ENCODE measurements at places on chromosomes 5 and 9.

GRCh38 chr9:97511655-97512427 lies 10.4 kb downstream of the TMOD1 start:
- H3K4me3 ChIP-seq, result no peak overlapping the region
- no peak overlapping the region for H3K27ac ChIP-seq
- no peaks in the 10 kb centered on the region for H3K36me3 ChIP-seq
- H3K4me1 ChIP-seq, result no peaks in the 10 kb centered on the region
- no peak for DNase-seq

DNA sequence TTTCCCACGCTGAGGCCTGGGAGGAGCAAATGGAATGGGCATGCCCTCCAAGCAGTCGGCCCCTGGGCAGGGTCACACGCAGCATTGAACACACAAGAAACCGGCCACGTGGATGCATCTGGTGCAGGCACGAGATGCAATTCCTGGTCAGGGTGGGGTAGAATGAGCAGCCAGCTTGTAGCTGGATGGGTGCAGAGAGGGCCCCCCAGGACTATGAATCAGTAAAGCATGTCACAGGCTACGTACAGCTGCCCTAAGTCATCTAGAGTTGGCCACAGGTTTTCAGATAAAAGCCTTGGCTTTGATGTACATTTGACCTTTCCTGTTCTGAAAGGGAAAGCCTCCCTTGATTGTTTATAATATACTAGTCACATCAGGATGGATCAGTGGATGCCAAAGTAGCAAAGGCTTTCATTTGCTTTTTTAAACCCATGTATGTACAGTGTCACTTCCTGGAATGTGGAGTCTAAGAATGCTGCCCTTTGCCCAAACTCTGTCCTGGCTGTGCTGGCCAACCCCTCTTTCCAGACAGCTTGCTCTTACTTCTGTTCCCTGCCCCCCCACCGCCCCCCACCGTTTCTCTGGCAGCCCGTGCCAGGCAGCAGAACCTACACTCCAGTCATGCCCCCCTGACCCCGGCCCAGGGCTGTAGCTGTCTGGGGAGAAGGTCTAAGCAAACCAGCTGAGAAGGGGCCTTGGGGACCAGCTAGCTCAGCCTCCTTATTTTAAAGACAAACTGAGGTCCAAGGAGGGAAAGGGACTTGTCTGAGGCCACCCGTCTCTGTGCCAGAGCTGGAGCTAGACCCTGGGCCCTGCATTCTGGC lies 169.2 kb downstream of the HSPA4 start:
- H3K4me1 ChIP-seq, result no peaks in the 10 kb centered on the region
- no peak for DNase-seq
- H3K4me3 ChIP-seq, result no peak overlapping the region
- H3K36me3 ChIP-seq, result no peaks in the 10 kb centered on the region

DNA sequence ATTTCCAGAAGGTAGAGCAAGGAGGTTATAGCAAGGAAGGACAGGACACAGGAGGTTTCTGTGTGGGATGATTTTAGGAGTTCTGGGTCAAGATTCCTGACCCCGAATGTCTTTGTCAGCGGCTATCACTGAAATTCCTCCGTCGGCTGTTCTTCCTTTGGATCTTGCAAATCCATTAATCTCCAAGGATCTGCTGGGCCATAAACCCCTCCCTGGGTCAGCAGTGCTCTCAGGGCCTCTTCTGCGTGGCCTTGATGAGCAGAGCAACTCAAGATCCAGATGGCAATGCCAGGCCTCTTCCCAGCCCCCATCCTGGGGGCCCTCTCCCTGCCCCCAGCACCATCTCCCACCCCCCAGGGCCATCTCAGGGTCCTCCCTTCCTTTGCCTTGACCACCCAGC lies 16.3 kb upstream of the COL27A1 start:
- no peak for DNase-seq
- peaks cover 13% of the 10 kb centered on the region for H3K4me1 ChIP-seq
- H3K27me3 ChIP-seq, result peaks cover 61% of the 10 kb centered on the region
- H3K36me3 ChIP-seq, result no peaks in the 10 kb centered on the region
- no peak overlapping the region for H3K4me3 ChIP-seq

DNA sequence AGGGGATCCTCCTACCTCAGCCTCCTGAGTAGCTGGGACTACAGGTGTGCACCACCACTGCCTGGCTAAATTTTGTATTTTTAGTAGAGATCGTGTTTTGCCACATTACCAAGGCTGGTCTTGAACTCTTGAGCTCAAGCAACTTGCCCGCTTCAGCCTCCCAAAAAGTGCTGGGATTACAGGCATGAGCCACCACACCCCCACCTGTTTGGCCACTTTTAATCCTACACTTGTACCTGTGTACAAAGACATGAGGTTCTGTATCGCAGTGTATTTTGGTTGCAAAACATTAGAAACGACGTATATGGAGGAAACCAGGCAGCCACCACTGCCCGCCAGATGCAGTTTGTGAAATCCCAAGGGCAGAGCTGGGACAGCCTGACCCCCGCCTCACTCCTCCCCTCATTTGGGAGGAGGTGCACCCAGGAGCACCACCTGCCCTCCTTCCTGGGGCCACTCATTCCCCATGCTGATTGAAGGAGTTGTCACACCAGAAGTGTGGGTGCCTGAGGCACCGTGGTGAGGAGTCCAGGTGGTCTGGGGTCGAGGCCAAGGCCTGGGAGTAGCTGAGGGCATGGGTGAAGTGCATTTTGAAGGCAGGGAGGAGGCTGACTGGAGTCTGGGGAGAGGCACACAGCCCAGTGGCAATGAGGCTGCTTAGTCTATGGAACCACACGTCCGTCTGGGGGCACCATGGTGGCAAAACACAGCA lies 39.3 kb upstream of the OLFM1 start:
- H3K4me1 ChIP-seq, result no peaks in the 10 kb centered on the region
- no peak overlapping the region for H3K4me3 ChIP-seq
- no peaks in the 10 kb centered on the region for H3K36me3 ChIP-seq
- no peak overlapping the region for H3K27ac ChIP-seq

DNA sequence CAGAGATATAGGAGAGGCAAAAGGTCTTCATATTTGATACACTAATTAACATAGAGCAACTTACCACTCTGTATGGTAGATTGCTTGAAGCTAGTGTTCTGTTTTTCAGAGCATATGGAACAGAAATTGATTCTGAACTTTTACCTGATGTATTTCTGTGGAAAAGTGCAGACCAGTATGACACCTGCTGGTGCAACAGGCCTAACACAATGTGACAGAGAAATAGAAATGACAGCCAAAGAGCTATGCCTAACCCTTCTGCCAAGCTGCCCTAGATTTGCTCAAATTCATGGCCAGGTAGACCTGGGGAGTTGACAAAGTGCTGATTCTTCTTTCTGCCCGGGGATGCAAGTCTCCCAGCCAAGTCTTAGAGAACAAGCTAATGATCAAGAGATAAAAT lies 65.4 kb upstream of the RNF180 start:
- H3K27ac ChIP-seq, result no peak overlapping the region
- H3K4me3 ChIP-seq, result no peak overlapping the region
- no peak for DNase-seq
- H3K4me1 ChIP-seq, result no peaks in the 10 kb centered on the region

DNA sequence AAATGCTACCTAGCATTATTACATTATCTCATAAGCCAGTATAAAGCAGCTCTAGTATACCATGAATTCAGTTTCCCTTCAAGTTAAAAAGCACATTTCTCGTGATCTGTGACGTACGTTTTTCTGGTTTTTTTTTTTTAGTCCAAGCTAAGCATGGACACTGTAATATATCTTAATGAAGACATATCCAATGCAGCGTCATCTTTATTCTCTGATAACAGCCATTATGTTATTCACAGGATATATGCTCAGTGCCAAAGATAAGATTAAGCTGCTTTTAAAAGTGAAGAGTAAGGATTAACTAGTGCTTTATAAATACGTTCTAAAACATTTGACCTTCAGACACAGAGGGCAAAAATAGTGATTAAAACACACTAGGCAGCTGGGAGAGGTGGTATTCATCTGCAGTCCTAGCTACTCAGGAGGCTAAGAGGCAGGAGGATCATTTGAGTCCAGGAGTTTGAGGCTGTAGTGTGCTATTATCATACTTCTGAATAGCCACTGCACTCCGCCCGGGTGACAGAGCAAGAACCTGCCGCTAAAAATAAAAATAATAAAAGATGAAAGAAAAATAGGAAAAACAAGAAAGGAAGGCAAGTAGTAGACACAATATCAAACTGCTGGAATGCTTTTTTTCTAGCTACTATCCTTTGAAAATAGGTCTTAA lies 7.7 kb downstream of the CSNK1A1 start:
- H3K4me1 ChIP-seq, result peaks cover 100% of the 10 kb centered on the region
- no peak for DNase-seq
- peak overlapping the region; percentile 97 for H3K27ac ChIP-seq
- no peaks in the 10 kb centered on the region for H3K36me3 ChIP-seq

- H3K27me3 ChIP-seq, result no peaks in the 10 kb centered on the region
- H3K4me3 ChIP-seq, result no peak overlapping the region
- peak overlapping the region; percentile 51 for H3K27ac ChIP-seq
- peaks cover 24% of the 10 kb centered on the region for H3K4me1 ChIP-seq
- no peak for DNase-seq
- H3K36me3 ChIP-seq, result no peaks in the 10 kb centered on the region
Observed at GRCh38 chr9:76297721-76298239, 96.4 kb downstream of the RFK start.

DNA sequence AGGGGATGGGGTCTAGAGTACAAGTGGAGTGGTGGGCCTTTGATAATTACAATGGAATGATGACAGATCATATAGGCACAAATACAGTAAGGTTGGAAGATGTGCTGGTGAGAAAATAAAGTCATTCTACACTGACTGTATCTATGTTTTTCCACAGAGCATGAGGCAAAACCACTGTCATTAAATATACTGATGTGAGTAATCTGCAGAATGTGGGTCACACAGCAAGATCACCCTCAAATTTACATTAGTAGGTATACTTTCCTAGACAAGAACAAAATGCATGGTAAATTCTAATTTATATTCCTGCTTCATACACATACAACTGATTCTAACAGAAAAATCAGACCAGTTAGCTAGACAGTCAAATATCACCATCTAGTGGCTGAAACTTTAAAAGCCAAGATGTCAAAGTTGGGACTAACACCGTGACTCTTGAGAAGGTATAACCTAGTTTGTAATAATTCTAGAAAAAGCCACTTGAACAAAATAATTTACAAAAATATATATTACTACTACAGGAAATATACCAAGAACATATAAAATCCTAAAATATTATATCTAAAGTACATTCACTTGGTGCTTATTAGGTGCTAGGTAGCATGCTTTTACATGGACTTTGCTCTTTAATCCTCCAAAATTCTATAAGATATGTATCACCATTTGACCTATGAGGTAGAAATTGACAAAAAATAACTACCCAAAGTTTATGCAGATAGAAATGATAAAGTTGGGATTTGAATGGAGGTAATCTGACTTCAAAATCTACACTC lies 19.5 kb downstream of the TTC33 start:
- no peaks in the 10 kb centered on the region for H3K27me3 ChIP-seq
- H3K27ac ChIP-seq, result no peak overlapping the region
- DNase-seq, result no peak
- H3K4me3 ChIP-seq, result no peak overlapping the region

DNA sequence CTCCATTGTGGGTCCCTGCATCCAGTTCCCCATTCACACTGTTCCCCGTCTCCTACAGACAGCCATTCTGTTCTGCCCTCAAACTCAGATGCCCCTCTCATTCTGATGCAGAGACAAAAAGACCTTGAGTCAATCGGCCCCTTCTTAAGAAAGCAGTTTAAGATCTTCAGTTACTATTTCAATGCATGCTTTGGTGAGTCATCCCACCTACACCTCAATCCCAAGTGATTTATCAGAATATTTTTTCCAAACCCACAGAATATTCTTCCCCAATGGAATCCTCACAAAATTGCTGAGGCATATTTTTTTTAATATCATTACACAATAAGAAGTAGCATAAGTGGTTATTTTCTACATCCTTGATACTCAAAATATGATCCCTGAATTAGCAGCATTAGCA lies 92.4 kb upstream of the SLC1A1 start:
- no peaks in the 10 kb centered on the region for H3K27me3 ChIP-seq
- H3K27ac ChIP-seq, result no peak overlapping the region
- H3K4me1 ChIP-seq, result no peaks in the 10 kb centered on the region
- no peak overlapping the region for H3K4me3 ChIP-seq

- DNase-seq, result no peak
- no peaks in the 10 kb centered on the region for H3K27me3 ChIP-seq
- H3K4me3 ChIP-seq, result no peak overlapping the region
- peak overlapping the region; percentile 56 for H3K27ac ChIP-seq
Observed at GRCh38 chr5:91288118-91288916, 94.8 kb downstream of the ARRDC3 start.

GRCh38 chr5:79236970-79237739 lies 1.2 kb downstream of the JMY start:
- DNase-seq, result no peak
- H3K27ac ChIP-seq, result peak overlapping the region; percentile 96
- no peaks in the 10 kb centered on the region for H3K27me3 ChIP-seq
- H3K36me3 ChIP-seq, result no peaks in the 10 kb centered on the region
- peak overlapping the region; percentile 92 for H3K4me3 ChIP-seq

DNA sequence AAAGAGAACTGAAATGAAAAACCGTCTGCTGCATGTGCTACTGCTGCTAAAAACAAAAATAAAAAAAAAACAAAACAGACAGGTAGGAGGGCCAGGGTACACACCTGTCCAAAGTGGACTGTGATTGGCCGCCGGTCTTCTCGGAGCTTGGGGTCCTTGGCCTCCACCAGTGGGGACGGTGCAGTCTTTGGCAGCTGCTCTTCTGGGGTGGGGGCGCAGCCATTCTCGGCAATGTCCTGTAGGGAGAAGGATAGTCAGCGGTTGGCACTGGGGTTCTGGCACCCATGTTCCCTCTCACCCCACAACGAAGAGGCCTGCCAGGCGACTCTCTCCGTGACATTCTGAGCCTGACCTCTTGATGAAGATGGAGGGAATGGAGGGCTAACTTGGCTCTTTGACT lies 84.3 kb downstream of the CRB2 start:
- peaks cover 54% of the 10 kb centered on the region for H3K36me3 ChIP-seq
- H3K27me3 ChIP-seq, result no peaks in the 10 kb centered on the region
- no peaks in the 10 kb centered on the region for H3K4me1 ChIP-seq
- no peak overlapping the region for H3K4me3 ChIP-seq
- no peak overlapping the region for H3K27ac ChIP-seq

DNA sequence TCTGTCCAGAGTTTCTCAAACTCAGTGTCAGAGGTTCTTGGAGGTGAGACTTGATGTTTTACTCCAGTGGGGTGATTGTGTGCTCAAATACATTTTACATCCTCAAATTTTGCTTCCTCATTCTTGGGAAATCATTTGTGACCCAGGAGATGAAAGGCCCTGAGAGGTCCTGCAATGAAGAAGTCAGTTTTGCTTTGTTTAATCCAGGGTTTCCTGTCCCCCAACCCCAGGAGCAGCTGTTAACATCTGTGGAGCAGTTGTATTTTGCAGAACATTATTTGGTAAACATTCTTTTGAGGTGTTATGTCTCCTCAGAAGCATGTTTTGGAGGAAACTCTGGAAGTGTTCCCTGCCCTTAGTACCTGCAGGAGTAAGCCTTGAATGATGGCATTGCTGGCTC lies 59.8 kb downstream of the DAB2IP start:
- H3K27ac ChIP-seq, result no peak overlapping the region
- DNase-seq, result no peak
- H3K4me3 ChIP-seq, result no peak overlapping the region
- no peaks in the 10 kb centered on the region for H3K27me3 ChIP-seq

GRCh38 chr5:76074487-76075065 lies 8.6 kb upstream of the SV2C start:
- no peaks in the 10 kb centered on the region for H3K27me3 ChIP-seq
- H3K27ac ChIP-seq, result no peak overlapping the region
- DNase-seq, result no peak
- no peaks in the 10 kb centered on the region for H3K36me3 ChIP-seq
- H3K4me1 ChIP-seq, result no peaks in the 10 kb centered on the region
- no peak overlapping the region for H3K4me3 ChIP-seq

- no peak overlapping the region for H3K27ac ChIP-seq
- DNase-seq, result no peak
Observed at GRCh38 chr9:137648396-137648795, 29.6 kb downstream of the EHMT1 start.
